NCI-H1417 (cell line): ENCODE measurements at places on chromosomes 16 and 17.

GRCh38 chr16:53695070-53695469, 8.6 kb downstream of the RPGRIP1L start:
- DNase-seq = no peak

- no peak for DNase-seq
Measured at GRCh38 chr17:82241926-82242697, 13.3 kb downstream of the SLC16A3 start.

GRCh38 chr17:63035271-63035670, 69.2 kb downstream of the TANC2 start:
- no peak for DNase-seq

- peak; percentile 58 for DNase-seq
Measured at GRCh38 chr16:73432850-73433730, 385.2 kb upstream of the ZFHX3 start.

DNA sequence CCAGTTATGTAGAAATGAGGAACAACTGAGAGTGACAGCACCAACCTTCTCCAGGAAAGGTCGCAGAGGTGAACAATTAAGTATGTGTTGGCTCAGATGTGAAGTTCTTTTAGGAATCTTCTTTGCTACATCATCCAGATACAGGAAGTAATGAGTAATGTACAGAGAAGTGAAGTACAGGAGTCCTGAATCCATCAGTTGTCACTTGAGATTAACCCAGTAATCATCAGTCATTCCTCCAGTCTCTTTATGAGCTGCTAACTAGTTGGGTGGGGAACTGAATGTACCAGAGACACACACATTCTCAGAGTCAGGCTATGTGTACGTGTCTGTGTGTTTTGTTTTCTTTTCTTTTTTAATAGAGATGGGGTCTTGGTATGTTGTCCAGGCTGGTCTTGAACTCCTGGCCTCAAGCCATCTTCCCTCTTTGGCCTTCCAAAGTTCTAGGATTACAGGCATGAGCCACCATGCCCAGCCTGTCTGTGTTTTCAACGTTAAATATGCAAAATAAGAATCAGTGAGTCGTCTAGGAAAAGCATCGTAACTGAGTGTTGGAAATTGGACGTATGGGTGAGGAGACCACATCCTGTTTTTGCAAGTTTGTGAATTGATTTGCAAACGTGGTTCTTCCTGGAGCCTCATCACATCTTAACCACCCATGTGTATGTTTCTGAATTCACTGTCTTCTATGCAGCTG, 19.9 kb downstream of the ZNF200 start:
- no peak for DNase-seq
